ENCODE measurements at places on chromosomes 13 and 19. TPM values are rescaled to one million over a fixed set of nuclear protein-coding genes. Genes with fewer than 3 reads are reported as not detected.

OR10H1 gene
- not detected for total RNA-seq

MEIOSIN gene
- not detected for total RNA-seq

CD70 gene
- total RNA-seq = not detected

SERTM1 gene
- not detected for total RNA-seq

DNA sequence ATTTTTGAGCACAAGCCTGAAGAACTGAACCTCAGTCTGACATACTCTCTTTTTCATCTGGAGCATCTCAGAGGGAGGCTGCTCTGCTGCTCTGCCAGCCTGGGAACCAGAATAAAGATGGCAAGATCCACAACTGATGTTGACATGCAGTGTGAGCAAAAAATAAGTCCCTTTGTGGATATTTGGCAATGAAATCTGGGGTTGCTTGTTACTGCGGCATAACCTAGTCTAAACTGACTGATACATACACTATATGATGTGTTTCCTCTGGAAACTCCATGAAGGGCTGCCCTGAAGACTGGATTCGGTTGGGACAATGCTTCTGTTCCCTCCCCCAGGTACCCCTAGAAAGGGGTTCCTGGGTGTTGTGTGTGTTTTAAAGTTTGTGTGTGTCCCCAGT is 106.7 kb downstream of the IER2 start:
- no peaks in the 10 kb centered on the region for H3K36me3 ChIP-seq
- peaks cover 11% of the 10 kb centered on the region for H3K27me3 ChIP-seq

DNA sequence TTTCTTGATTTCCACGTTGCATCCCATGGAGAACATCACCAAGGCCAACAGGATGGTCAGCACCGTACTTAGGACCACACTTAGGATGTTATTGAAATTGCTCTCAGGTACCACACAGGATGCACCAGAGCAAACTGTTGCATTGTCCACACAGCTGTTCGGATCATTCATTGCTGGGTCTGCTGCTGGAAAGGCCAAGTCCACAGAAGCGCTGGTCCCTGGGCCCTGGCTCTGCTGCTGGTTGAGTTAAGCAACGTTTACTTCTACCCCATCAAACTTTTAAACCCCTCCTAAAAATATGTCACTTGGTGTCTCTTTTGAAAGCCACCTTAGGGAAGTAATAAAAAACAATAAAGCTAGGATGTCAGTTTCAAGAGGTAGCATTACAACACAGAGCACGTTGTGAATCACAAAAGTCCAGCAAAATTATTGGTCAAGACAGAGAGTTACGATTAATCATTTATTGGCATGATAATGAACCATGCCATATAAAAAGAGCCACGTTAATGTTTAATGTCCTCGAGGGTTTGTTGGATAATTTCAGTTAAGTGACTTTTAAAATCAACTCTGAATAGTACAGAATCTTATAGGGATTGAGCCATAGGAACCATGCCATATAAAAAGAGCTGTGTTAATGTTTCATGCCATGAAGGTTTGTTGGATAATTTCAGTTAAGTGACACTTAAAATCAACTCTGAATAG is at the start of gene SLC10A2:
TSS of gene SLC10A2 (minus strand) at position 339 of the 702 bp plus-strand sequence. CDS start at position 171, 168 bp downstream.
- no peaks in the 10 kb centered on the region for H3K4me1 ChIP-seq
- H3K36me3 ChIP-seq = no peaks in the 10 kb centered on the region
- H3K4me3 ChIP-seq = no peak within 1 kb of the TSS
- no peaks in the 10 kb centered on the region for H3K27me3 ChIP-seq
- DNase-seq = no peak

DNA sequence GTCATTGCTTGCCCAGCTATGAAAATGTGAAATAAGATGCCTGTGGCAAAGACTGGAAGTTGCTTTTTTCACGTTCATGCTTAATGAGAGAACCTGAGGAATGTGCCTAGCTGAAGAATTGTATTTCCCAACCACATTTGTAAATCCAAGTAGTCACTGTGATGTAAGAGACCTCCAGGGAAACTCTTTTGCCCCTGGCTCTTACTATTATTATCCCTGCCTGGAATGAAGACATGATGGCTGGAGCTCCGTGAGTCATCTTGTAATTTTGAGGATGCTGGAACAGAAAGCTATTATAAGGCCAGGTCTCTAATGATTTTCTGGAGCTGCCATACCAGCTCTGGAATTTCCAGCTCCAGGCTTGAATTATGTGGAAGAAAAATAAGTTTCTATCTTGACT is 894.3 kb downstream of the DIAPH3 start:
- no peaks in the 10 kb centered on the region for H3K27me3 ChIP-seq
- no peak for DNase-seq
- H3K27ac ChIP-seq = no peak overlapping the region
- H3K4me1 ChIP-seq = no peaks in the 10 kb centered on the region
- H3K4me3 ChIP-seq = no peak overlapping the region
- no peaks in the 10 kb centered on the region for H3K36me3 ChIP-seq

- H3K36me3 ChIP-seq = no peaks in the 10 kb centered on the region
- DNase-seq = no peak
- H3K4me3 ChIP-seq = peak overlapping the region; percentile 55
- peaks cover 49% of the 10 kb centered on the region for H3K27me3 ChIP-seq
- peak overlapping the region; percentile 57 for H3K27ac ChIP-seq
These were observed 6.8 kb upstream of the DNAAF3 start for GRCh38 chr19:55173186-55173713.

DNA sequence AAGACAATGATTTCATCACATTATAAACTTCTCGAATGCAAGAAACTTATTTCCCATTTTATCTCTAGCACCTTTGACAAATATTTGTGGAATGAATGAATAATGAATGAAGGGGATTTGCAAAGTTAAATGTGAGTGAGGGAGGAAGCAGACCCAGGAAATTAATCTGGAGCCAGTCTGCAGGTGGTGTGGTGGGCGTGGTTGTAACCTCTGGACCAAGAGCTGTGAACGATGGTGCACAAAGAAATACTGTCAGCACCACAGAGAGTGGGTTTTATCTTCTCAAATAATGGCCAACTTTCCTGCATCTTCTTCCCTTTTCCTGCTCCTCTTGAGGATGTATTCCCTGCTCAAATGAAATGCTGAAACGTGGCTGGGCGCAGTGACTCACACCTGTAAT is 11.0 kb upstream of the ZNF792 start:
- no peak for DNase-seq
- peak overlapping the region; percentile 65 for H3K4me3 ChIP-seq
- peaks cover 2% of the 10 kb centered on the region for H3K27me3 ChIP-seq
- no peak overlapping the region for H3K27ac ChIP-seq
- H3K4me1 ChIP-seq = peaks cover 38% of the 10 kb centered on the region

DNA sequence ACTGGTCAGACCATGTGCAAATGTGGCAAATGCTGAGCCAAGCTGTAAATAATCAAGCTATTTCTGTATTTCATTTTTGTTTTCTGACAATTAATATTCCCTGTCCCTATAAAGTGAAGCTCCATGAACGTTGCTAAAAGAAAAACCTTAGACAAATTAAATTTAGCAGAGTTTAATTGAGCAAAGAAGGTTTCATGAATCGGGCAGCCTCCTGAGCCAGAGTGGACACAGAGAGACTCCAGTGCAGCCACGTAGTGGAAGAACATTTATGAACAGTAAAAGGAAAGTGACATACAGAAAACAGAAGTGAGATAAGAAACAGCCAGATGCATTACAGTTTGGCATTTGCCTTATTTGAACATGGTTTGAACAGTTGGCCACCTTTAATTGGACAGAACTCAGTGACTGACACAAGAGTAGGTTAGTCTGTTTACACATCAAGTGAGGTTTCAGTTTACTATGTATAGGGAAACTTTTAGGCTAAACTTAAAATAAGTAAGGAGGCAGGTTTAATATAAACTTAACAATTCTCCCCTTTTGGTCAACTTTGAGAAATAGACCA is 69.7 kb downstream of the UFM1 start:
- no peaks in the 10 kb centered on the region for H3K36me3 ChIP-seq
- H3K4me3 ChIP-seq = no peak overlapping the region
- no peak for DNase-seq

DNA sequence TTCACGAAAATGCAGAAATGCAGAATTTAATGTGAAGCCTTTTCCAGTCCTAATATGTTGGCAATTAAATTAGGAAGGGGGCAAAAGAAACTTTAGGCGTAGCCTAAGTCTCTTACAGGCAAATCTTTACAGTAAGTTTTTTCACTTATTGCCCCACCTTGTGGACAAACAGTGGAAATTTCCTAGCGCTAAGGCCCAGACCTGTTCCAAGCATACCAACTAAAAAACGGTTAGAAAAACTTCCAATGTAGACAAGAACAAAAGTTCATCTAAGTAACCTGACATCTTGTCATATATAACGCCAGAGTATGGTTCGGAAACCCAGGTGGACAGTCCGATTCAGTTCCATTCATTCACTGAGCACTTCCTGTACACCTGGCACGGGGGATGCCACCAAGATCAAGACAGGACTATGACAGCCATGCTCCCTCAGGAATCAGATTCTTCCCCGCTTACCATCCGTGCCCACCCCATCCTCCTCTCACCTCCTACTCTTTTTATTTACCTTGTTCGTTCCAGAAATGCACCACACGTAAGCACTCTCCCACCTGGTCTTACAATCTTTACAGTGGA is 4.9 kb downstream of the ZAR1L start:
- H3K4me3 ChIP-seq = peak overlapping the region; percentile 63
- no peak overlapping the region for H3K27ac ChIP-seq

- DNase-seq = no peak
- H3K4me3 ChIP-seq = peak overlapping the region; percentile 91
- peaks cover 66% of the 10 kb centered on the region for H3K4me1 ChIP-seq
- no peaks in the 10 kb centered on the region for H3K36me3 ChIP-seq
- peak overlapping the region; percentile 21 for H3K27ac ChIP-seq
These were observed 2.1 kb downstream of the TNFSF9 start for GRCh38 chr19:6533000-6533328.

- H3K36me3 ChIP-seq = no peaks in the 10 kb centered on the region
- H3K27me3 ChIP-seq = no peaks in the 10 kb centered on the region
- no peak for DNase-seq
- no peak overlapping the region for H3K4me3 ChIP-seq
- no peaks in the 10 kb centered on the region for H3K4me1 ChIP-seq
- H3K27ac ChIP-seq = no peak overlapping the region
These were observed 1333.1 kb downstream of the EFNB2 start for GRCh38 chr13:105202354-105202753.

DNA sequence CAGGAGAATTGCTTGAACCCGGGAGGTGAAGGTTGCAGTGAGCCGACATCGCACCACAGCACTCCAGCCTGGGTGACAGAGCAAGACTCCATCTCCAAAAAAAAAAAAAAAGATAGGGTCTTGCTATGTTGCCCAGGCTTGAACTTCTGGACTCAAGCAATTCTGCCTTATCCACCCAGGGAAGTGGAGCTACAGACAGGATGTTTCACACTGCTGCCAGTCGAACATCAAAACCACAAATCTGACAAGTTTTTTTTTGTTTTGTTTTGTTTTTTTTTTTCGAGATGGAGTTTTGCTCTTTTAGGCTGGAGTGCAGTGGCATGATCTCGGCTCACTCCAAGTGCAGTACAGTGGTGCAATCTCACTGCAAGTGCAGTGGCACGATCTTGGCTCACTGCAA is 10.8 kb downstream of the XPO4 start:
- peaks cover 2% of the 10 kb centered on the region for H3K36me3 ChIP-seq

DNA sequence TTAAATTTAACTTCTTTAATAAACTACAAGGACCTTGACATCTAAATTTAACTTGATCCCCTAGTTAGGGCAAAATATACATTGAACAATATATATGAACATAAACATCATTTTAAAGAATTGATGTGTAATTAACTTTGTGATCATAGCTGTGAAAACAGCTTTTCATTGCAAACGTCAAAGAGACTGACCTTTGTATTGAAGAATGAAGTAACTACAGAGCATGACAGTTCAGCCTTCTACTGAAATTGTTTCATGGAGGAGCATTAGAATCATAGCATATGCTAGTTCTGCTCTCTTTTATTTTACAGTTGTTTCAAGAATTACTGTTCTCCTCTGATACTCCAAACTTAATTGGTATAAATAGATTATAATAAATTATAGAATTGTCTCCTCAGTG is 123.4 kb upstream of the PRR20A start:
- no peaks in the 10 kb centered on the region for H3K27me3 ChIP-seq
- H3K4me3 ChIP-seq = no peak overlapping the region
- no peaks in the 10 kb centered on the region for H3K4me1 ChIP-seq
- H3K36me3 ChIP-seq = no peaks in the 10 kb centered on the region
- no peak overlapping the region for H3K27ac ChIP-seq

DNA sequence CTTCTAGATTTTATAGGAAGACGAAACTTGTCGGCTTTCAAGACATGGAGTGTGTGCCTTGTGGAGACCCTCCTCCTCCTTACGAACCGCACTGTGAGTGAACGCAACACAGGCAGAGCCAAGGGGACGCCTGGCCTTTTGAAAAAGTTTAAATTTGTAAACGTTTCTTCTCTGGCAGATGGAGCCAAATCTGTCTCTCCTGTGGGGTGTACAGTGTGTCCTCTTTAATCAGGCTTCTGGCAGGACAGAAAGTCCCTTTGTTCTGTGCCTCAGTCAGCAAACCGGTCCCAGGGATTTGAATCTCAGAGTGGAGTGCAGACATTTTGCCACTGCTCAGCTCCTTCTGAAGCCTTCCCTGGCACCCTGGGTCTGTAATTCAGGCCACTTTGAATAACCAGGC is 56.5 kb downstream of the TNFRSF19 start:
- no peak overlapping the region for H3K4me3 ChIP-seq
- no peaks in the 10 kb centered on the region for H3K36me3 ChIP-seq
- no peak overlapping the region for H3K27ac ChIP-seq
- peaks cover 5% of the 10 kb centered on the region for H3K4me1 ChIP-seq
- H3K27me3 ChIP-seq = peaks cover 13% of the 10 kb centered on the region

DNA sequence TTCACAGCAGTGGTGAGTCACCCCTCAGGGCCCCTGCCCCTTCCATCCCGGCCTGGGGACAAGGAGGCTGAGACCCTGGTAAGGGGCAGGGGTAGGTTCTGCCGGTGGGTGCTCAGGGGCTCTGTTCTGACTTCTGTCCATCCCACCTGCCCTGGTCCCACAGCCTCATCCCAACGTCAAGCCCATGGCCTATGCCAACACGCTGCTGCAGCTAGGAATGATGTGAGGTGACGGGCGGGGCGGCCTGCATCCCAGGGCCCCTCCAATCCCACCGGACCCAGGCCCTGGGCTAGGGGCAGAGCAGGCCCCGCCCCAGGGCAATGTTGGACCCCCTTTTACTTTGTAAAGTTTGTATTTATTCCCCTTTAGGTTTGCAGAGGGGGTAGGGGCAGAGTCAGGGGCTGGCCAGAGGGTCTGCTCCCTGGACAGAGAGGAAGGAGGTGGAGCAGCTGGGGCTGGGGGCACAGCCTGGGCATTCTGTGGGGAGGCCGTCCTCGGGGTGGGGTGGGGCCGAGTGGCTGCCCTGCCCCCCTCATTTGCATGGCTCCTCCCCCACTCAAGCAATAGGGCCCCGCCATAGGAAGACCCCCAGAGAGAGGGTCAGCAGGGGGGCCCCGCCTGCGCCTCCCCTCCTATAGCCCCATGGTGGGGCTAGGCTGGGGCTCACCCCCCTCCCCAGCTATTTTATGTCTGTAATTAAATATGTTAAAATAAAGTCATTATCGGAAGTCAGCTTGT is 23.1 kb downstream of the CCDC8 start:
- no peak for DNase-seq
- H3K4me3 ChIP-seq = no peak overlapping the region
- H3K36me3 ChIP-seq = peaks cover 56% of the 10 kb centered on the region
- H3K27ac ChIP-seq = no peak overlapping the region
- H3K4me1 ChIP-seq = peaks cover 9% of the 10 kb centered on the region
- no peaks in the 10 kb centered on the region for H3K27me3 ChIP-seq

Measured in naive thymus-derived CD8-positive, alpha-beta T cell (primary cell).